ENCODE measurements at places on chromosomes 1 and 21.

DNA sequence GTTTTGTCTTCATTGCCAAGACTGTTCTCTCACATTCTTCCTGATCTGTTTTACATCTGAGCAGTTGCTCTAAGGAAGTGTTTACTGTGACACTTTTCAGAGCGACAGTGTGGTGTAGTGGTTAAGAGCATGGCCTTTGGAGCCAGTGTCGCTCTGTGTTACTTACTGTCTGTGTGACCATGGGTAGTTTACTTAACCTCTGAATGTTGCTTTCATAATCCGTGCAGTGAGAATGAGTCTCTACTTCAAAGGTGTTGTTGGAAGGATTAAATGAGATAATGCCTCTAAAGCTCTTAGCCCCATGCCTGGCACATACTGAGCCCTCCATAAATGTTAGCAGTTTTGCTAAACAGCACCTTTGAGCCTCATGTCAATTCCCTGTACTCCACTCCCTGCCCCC lies 35.9 kb upstream of the ZFP69B start:
- DNase-seq = no peak

DNA sequence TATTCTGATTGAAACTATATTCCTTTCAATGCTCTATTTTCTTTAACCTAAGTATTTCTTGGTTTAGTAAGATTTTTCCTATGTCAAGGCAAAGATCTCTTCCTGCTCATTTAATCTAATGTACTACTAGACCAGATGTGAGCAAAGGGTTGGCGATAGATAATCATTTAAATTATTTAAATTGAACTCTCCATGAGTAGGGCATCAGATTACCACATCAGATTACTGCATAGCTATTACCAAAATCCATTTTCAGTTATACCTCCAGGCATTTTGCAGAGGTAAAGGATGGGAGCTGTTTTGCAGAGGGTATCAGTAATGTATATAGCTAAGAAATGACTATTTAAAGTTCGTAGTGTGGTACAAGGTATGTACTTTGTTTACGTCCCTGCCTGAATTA lies 607.9 kb downstream of the PTPRC start:
- DNase-seq = no peak

GRCh38 chr1:107105914-107106313 lies 34.9 kb upstream of the NTNG1 start:
- DNase-seq = no peak

- no peak for DNase-seq
Measured at GRCh38 chr1:246146804-246147523, 360.1 kb downstream of the SMYD3 start.

DNA sequence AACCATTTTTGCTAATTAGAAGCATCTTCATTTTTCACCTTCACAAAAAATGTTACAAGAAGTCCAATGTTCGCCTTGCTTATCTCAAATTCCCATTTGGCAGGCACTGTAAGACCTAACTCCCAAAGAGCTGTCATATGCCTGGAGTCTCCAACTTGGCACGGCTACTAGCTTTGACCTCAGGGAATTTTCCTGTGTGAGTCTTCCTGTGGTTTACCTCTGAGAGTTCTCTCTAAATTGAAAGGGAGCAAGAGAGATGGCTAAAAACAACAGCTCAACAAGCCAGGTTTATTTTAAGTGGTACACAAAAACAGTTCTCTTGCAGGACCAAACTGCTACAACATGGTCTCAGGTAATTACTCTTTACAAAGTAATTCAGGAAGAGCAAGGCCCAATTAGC lies 756.0 kb upstream of the ADGRL2 start:
- no peak for DNase-seq

GRCh38 chr1:45093334-45093733 lies 81.3 kb downstream of the UROD start:
- no peak for DNase-seq

DNA sequence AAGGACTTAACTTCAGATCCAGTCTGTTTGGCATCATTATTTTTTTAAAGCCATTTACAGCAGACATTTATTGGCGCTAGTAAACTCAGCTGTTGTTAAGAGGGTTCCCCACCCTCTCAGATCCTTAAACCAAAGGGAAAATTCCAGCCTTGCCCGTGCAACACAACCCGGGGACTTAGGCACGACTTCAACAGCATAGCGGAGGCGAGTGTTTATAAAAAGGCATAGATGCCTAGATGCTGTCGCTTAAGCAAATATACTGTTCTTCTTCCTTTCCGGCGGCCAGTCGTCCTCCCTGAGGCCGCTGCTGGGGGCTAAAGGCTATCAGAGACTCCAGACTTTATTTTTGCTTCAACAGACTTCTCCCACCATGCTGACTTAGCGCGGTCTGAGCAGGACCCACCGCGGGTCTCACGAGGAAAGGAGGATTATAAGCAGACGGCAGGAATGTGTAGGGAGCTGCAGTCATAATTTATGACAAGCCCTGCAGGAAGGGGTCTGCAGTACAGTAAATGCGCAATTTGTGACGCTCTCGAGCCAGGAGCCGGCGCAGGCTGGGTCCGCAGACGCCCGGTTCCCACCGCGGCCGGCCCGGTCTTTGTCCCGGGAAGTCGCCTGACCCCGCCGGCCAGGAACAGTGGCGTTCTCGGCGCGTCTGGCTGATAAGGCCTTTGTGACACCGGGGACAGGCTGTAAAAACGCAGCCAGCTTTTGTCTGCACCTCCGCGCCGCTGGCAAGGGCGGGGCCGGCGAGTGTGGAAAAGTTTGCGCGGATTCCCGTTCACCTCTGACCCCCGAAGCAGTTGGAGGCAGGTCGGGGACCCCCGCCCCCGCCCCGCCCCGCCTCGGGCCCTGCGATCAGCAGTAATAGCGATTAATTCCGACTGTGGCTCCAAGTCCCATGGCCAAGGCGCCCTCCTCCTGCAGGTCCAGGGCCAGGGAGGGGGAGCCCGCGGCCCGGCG lies 61.2 kb upstream of the ARHGEF16 start:
- DNase-seq = no peak

- DNase-seq = no peak
Measured at GRCh38 chr1:44321466-44321865, 33.6 kb downstream of the ERI3 start.

- no peak for DNase-seq
Measured at GRCh38 chr1:70760154-70760553, 287.5 kb downstream of the PTGER3 start.

GRCh38 chr1:97693601-97694000 lies 227.2 kb downstream of the DPYD start:
- DNase-seq = no peak

DNA sequence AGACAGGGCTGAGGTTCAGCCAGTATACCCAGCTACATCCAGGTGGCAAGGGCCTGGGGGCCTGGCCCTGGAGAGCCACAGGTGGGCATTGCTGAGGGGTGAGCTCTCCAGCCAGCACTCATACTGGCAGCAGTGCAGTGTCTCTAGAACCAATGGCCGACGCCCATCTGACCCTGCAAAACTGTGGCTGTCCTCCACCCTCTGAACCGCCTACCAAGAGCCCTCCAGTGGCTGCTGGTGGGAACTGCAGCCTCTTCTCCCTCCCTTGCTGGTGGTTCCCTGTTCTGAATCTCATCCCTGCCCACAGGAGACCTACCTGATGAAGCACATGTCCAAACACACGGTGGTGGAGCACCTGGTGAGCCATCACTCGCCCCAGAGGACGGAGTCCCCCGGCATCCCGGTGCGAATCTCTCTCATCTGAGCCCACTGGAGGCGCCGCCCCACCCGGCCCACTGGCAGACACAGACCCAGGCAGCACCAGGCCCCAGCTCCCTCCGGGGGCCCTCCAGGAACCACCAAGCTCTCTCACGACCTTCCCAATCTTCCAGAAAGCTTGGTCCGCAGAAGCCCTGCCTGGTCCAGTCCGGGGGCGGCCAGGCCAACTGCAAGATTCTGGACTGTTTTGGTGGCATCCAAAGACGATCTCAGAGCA lies 22.1 kb downstream of the A3GALT2 start:
- no peak for DNase-seq

DNA sequence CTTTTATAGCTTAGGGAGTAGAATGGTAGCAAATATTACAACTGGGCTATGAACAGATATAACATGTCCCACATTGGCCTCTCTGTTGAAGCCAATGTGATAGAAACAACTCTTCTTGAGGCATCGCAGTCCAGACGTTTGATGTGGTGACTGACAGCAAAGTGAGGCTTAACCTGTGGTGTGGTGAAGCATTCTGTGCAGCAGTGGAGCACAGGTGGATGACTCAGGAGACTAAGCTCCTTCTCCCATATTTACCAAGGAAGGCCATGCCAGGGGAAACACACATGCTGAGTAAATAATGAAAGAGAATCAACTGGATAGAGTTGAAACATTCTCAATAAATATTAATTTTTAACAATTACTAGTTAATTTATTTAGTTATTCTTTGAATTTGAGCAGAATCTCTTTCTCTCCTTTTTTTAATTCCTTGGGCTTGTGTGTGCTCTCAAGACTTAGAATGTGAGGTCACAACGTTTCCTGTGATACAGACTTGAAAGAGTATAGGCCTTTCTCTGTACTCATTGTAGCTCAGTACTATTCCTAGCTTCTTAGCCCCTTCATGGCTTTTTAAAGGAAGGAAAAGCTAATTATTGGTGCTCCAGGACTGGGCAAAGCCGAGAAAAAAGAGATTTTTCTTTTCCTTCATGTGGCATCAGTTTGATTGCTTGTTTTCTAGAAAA lies 17.6 kb downstream of the CRB1 start:
- no peak for DNase-seq

DNA sequence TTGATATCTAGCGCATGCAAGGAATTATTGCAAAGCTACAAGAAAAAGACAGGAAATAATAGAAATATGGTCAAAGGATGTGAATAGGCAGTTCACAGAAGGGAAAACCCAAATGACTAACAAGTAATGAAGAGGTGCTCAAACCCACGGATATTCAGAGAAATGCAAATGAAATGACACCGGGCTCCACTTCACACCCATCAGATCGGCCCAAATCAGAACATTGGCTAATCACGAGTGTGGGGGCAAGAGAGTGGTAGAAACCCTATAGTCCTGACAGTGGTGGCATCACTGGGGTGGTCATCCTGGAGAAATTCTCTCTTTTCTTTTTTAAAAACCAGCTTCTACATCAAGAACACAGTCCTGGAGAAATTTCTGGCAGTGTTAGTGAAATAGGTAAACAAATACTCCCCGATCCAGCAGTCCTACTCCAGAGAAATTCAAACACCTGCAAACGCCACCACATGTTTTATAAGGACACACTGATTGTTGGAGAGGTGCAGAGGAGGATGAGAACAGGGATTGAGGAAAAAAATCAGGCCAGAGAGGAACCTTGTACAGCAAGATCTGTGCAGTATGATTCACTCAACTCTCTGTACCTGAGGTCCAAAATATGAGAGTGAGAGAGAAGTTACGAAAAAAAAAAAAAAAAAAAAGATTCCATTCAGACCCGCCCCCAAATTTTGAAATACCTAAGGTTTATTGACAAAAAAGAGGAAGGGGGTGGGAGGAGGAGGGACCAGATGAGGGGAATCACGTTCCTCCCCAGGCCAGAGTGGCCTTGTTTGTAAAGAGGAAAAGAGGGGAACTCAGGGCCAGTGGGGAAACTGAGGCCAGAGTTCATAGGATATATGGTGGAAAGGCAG lies 9.2 kb upstream of the TNFRSF1B start:
- no peak for DNase-seq

GRCh38 chr1:241180569-241180968 lies 176.4 kb downstream of the RGS7 start:
- no peak for DNase-seq

DNA sequence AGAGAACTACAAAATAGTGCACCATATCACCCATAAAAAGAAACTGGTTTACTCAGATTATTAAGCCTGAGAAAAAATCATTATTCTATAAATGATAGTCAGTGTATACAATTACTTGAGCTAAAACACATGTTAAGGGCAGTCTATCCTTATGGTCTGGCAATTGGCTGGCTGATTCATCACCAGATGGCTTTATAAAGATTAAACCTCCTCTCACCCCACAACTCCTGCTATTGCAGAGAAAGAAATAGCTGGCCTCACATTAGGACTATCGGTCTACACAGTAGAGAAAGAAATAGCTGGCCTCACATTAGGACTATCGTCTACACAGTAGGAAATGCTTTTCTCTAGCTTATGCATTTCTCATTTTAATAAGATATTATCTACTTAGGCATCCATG lies 21.2 kb downstream of the CEP170 start:
- DNase-seq = no peak

DNA sequence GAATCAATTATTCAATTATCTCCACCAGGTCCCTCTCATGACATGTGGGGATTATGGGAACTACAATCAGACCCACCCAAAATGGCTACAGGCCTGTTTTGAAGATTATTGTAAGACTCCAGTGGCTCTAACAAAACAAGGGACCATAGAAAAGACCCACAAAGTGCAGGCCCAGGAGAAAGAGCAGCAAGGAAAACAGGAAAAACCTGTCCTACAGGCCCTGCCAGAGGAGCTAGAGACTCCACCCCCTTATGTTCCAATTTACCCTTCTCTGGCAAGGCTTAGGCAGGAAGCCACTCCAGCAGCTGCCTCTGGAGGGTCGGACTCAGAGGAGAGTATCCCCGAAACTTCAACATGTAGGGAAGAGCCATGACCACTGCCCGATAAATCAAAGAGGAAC lies 96.5 kb downstream of the LIPI start:
- no peak for DNase-seq

GRCh38 chr1:66637146-66637545 lies 103.2 kb downstream of the SGIP1 start:
- DNase-seq = no peak

- no peak for DNase-seq
Measured at GRCh38 chr1:43870306-43870705, 63.3 kb upstream of the ARTN start.

GRCh38 chr1:69363236-69363635 lies 204.5 kb upstream of the LRRC7 start:
- DNase-seq = no peak

GRCh38 chr1:180275726-180276125 lies 45.7 kb downstream of the LHX4 start:
- no peak for DNase-seq

DNA sequence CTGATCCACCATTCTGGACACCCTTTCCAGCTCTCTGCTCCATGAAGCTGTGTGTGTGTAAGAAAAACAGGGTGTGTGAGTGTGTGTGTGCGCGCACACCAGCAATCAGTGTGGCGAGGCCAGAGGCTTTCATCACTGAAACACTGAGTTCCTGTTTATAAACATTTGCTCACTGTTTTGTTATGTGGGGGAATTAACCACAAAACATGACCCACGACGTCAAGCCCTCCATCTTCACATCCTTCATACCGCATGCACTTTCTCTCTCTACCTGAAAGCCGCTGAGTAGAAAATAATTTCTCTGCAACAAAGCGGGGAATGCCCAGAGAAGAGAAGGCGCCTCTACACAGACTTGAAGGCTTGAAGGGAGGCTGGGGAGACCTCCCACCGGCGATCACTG lies 148.9 kb upstream of the IRF2BP2 start:
- no peak for DNase-seq

All from activated CD4-positive, CD25-positive, alpha-beta regulatory T cell treated with anti-CD3 and anti-CD28 coated beads, Interleukin-2, amount 50 U/mL, for 16 hours (primary cell).